ENCODE measurements at places on chromosomes 16 and 17.
A peak's percentile ranks its signal among the peaks of the same experiment; 100 is the strongest.

- no peak for DNase-seq
Observed at GRCh38 chr17:81954131-81955057, 6.6 kb downstream of the NOTUM start.

DNA sequence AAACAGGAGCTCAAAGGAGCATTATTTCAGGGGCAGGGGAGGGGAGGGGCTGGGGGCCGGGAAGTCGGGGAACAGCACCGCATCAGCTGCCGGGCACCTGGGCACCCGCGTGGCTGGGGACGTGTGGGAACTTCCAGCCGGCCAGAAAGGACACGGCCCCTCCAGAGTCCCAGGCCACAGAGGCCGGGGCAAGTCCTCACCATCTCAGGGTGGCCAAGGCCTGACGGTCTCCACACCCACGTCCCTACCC is 1.1 kb downstream of the PGAP6 start:
- DNase-seq, result no peak

- DNase-seq, result no peak
Observed at GRCh38 chr17:82943339-82943738, 103.5 kb upstream of the ZNF750 start.

GRCh38 chr17:14033166-14033565 is 36.1 kb upstream of the COX10 start:
- DNase-seq, result no peak

DNA sequence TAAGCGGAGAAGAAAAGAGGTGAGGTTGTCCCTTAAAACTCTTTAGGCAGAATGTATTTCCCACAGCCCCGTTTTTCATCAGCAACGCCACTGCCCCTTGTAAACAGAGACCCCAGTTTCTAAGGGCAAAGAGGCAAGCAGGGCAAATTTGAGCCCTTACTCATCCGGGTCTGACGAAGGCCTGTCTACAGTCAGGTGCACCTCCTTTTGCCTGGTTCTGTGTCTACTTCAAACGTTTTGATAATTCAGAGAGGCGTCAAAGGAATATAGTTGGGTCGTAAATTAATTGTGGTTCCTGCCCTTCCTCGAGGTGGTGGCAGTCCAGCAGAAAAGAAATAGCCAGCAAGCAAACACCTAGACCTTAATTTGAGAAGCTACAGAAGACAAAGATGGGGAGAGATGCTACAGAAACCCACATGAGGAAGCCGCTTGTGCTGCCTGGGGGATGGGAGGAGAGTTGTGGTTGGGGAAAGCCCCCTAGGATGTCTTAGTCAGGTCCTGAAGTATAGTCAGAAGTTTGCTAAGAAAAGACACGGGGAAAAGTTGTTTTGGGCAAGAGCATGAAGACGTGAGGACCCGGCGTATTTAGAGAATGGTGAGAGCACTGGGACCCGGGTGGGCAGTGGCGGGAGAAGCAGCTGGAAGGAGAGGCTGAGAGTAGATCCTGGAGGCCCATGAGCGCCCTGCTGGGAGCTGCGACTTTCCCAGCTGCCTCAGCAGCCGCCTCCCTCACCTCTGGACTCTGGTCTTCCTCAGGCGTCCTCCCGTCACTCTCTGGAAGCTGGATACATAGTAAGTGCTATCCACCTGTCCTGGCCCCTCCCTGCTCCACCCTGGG is 2.4 kb downstream of the FBRS start:
- peak; percentile 54 for DNase-seq

- DNase-seq, result no peak
Observed at GRCh38 chr17:80907281-80907680, 84.4 kb upstream of the CHMP6 start.

- no peak for DNase-seq
Observed at GRCh38 chr17:57451191-57451590, 194.9 kb downstream of the MSI2 start.

DNA sequence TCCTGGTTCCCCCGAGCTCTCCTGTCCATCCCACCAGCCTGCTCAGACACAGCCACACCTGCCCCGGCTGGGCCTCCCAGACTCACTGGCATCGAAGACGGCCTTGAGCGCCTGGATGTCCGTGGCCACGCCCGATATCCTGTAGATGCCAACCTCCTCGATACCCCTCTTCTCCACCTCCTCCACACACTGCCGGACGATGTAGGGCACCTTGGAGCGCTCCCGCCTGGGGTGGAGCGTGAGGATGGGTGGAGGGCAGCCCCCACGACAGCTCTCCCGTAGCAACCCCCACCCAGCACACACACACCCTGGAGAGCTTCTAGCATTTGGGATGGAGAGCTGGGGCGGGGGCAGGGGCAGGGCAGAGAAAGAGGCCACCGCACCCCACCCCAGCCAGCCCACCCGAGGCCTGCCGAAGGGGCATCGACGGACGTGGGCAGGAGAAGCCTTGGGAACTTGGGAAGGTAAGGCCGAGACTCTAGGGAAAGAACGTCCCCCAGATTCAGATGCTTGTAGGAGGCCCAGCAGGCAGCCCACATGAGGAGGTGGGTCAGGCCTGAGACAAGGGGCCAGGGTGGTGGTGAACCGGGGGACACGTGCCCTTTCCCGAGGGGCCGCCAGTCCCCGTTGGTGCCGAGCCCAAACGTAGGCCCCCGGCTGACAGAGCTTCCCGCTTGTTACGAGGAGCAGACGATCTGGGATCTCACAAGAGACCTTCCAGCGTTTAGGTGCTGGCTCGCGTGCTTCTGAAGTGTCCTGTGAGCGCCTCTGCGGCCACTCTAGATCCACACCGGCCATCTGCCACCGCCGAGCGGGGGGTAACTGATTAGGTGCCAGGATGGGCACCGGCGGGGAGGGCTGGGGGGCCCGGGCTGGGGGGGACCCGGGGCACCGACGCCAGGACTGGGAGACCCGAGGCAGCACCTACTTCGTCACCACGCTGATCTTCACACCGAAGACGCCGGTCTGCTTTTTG is 15.1 kb downstream of the TIMM22 start:
- no peak for DNase-seq

GRCh38 chr16:87949071-87949744 is 2.0 kb upstream of the BANP start:
- no peak for DNase-seq

All from activated CD4-positive, alpha-beta T cell treated with anti-CD3 and anti-CD28 coated beads, Interleukin-2, amount 50 U/mL, for 24 hours (primary cell).